ENCODE measurements at places on chromosomes 3 and 15.

DNA sequence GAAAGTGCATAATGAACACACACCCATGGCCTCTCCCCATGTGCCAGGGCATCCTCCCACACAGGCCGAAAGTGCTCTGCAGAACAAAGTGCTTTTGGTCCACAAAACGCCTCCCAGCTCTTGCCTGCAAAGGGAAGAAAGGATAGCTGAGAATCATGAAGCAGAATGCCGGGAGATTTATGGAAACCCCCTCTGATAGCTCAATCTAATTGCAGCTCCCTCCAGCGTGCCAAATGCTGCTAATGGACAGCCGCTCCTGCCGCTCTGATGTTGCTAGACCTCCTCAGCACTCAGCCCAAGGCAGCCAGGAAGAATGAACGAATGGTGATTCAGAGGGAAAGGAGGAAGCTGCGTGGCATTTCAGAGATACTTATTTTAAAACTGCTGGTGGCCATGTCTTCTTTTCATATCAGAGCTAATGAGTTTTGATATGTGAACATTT, 145.3 kb downstream of the TJP1 start:
- no peak for DNase-seq

GRCh38 chr3:24149032-24149431, 203.9 kb downstream of the NR1D2 start:
- no peak for DNase-seq

DNA sequence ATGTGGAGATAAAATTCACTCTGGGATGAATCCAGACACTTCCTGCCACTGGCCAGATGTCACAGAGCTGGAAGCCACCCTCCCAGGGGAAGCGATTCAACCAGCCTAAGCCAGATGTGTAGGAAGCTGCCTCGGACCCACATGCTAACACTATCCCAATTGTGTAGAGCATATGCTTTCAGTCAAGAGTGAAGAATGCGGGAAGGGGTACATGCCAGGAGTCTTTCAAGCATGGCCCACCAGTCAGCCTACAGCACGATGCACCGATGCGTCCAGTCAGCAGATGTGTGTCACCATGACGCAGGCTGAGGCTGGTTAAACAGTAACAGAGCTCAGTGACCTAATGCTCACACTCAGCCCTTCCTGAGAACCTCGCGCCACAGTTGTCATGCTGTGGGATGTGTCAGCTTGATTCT, 38.8 kb upstream of the BNC1 start:
- no peak for DNase-seq

- DNase-seq: no peak
Observed at GRCh38 chr15:51180011-51180410, 85.3 kb upstream of the TNFAIP8L3 start.

DNA sequence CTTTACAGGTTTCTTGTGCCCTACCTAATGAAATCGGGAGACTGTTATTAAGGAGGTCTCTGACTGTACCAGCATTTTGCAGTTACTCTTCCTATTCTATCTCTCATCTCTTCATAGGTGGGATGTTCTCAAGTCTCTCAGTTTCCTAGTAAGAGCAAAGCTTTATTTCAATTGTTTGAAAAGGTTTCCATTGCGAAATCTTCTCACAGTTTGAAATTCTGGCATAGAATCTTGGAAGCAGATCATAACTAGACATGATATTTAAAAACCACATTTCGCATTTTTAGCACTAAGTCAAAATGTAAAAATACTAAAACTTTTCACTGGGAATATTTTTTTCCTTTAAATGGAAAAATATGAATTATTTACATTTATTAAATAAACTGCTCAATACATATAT, 1311.4 kb downstream of the ROBO2 start:
- DNase-seq: no peak

GRCh38 chr15:32870240-32871033, 152.6 kb downstream of the GREM1 start:
- no peak for DNase-seq

DNA sequence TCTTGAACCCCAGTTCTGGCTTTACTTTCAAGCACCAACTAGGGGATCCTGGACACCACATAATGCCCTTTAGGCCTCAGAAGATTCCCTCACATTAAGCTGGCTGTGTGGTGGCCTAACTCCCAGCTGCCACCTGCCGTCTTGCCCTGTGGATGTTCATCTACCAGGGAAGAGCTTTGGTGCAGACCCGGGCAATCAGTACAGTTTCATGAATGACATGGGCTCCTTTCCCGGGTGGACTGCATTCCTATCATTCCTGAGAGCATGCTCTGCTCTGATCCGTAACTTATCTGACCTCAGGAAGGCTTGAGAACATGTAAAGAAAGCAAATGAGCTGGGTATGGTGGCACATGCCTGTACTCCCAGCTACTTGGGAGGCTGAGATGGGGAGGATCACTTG, 50.0 kb upstream of the GSK3B start:
- no peak for DNase-seq

DNA sequence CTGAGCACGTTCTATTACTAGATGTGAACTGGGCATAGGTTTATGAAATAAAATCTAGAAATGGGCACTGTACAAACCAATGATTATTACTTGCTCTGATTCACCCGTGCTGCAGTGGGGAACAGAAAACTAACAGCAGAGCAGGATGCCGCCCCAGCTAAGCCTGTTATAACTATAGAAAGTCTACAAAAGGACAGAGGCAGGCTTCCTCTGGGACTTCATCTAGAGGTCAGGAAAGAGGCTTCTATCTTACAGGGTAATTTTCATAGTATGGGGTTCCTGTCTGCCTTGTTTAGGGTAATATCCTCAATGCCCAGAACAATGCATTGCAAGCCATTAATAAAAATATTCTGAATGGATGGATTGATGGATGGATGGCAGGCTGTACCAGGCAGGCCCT, 177.0 kb upstream of the TBL1XR1 start:
- no peak for DNase-seq

GRCh38 chr3:135927155-135927554, 38.4 kb upstream of the PPP2R3A start:
- no peak for DNase-seq

GRCh38 chr3:48187579-48188265, 495 bp downstream of the CDC25A start:
- no peak for DNase-seq

DNA sequence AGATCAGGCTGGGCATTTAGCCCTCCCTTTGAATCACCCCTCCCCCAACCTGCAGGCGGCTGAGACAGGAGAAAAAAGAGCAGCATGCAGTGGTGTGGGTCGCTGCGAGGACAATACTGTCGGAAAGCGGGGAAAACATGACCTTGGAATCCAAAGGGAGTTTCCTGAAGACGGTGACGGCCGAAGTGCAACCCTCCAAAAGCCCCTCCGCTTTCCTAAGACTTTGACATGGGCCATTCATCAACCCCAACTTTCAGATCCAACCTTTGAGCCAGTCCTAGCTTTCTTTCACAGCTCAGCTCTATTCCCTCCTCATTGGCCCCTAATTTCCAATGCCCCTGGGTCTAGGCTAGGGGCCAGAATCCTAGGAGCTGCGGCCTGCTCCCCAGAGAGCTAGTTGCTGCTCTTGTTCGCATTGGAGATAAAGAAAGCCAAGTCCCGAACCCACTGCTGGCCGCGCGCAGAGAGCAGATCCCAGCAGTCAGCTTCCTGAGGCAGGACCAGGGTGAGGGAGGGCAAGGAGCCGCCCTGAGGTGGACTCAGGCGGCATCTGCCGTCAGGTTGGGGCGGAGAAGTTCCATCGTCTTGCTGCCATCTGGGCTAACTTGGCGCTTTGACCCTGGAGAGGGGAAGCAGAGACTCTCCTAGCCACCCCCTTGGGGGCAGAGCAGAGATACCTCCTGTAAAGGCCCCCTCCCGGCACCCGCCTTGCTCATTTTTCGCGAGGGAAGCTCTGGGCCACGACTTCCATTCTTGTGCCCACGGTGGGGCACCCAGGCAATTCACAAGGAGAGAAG, 914 bp downstream of the ZIC4 start:
- no peak for DNase-seq

- DNase-seq: no peak
Observed at GRCh38 chr3:72721683-72722381, 126.4 kb downstream of the SHQ1 start.

GRCh38 chr3:69087030-69087791, 2.5 kb downstream of the ARL6IP5 start:
- no peak for DNase-seq

- DNase-seq: no peak
Observed at GRCh38 chr15:51069983-51070382, 24.7 kb downstream of the TNFAIP8L3 start.
